SJSA1 (cell line): ENCODE measurements at places on chromosomes 3 and 15.

DNA sequence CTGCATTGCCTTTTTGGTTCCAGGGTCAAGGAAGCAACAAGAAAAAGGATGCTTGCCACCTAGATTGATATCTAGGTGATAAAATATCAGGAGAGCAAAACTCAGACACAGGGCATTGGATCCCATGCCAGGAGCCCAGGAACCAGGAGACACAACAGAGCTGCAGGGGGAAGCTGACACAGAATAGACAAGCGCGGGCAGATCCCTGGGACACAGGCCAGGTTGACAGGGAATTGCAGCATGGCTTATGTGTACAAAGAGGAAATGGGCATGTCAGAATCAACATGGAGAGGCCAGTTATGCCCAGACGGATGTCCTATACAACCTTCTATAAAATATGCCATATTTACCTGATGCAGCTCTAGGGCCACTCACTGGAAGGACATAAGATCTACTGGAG, 84.2 kb downstream of the SEMA6D start:
- DNase-seq, result no peak

DNA sequence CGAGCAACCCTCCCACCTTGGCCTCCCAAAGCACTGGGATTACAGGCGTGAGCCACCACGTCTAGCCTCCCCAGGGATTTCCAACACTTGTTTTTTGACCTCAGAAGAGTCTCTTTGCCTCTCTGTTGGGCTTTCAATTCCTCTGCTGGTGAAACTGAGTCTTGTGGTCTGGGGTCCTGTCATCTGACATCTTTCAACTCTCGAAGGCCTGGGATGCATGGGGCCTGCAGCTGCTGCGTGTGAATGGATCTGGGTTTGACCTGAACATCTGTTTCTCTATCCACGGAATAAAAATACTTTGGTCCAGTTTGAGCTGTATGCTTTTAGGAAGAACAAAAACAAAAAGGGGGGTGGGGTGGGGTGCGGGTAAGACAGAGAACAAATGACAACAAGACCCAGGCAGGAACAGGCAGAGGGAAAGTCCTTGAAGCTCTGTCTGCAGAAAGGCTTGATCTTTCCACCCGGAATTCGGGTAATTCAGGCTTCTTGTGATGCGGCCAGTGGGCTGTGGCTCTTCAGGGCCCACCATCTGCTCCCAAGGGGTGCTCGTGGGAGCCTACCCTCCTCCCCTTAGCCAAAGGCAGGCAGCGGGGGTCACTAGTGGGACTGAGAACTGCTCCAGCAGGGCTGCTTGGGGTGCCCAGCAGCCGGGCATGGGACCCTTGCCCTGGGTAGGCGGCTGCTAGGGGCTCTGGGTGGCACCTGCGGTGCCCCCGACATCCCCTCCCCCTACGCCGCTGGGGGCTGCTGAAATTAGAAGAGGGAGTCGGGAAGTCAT, 71.5 kb downstream of the SLC12A8 start:
- DNase-seq, result no peak

- no peak for DNase-seq
Observed at GRCh38 chr15:69303337-69304181, 4.8 kb downstream of the PAQR5 start.

GRCh38 chr3:126439968-126440708, 35.6 kb downstream of the ZXDC start:
- no peak for DNase-seq

DNA sequence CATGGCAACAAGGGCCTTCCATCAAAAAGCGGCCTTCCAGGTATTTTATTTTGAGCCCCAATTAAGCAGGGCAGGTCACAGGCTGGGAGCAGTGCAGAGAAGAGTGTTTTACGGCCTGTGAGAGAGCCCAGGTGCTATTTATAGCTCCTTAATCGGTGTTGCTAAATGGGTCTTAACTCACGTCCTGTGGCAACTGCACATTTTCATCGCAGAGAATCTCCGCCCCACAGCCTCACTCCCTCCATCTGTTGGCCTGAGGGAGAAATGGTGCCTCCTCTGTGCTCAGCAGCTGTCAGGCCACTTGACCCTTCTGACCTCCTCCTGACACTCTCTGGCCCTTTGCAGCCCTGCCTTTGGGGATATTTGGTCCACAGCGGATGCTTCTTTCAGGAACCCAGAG, 58.6 kb downstream of the SPSB4 start:
- DNase-seq, result no peak

DNA sequence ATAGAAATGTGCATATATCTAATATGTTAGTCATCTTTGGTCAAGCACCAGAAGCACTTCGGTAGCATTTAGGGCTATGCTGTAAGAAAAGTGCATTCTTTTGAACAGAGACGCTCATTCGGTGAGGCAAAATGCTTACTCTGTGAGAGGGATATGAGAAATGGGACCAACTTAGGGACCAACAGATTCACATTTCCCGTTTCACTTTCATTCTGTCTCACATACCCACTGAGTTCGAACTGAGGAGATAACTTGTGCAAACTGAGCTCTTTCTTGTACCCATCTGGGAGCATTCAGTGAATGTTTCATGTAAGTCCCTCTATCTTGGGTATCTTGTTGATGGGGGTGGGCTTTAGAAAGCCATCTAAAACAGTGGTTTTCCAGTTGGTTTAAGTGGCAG, 135.3 kb downstream of the FEZF2 start:
- no peak for DNase-seq

GRCh38 chr3:16840101-16840424, 44.7 kb upstream of the PLCL2 start:
- no peak for DNase-seq

DNA sequence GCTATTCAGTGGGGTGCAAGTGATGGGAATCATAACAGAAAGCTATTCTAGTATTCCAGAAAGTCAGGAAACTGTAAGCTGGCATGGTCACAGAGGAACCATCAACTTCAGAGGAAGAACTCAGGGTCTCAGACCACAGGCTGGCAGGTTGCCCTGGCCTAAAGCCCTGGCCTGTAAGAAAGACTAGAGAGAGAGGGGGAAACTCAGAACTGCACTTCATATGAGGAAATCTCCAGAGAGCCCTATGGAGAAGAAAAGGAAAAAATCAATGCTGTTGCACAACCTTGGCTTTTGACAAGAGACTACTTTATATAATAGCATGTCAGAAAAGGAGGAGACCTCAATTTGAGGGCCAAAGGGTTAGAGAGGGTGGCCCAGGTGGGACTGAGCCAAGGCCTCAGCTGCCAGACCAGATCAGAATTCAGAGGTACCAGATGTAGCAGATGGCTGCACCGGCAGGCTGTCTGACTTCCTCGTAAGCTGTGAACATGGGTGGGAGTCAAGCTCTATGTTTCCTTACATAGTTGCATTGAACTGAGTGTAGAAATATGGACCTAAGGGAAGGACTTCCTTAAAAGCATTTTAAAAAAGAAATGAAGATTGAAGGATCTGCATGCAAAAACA, 333.8 kb downstream of the PDCD6IP start:
- DNase-seq, result no peak

- no peak for DNase-seq
Observed at GRCh38 chr3:87161013-87161412, 66.1 kb upstream of the CHMP2B start.

- DNase-seq, result no peak
Observed at GRCh38 chr3:150286390-150287147, 121.5 kb upstream of the TSC22D2 start.

- DNase-seq, result no peak
Observed at GRCh38 chr3:56773986-56774385, 27.8 kb downstream of the ARHGEF3 start.

DNA sequence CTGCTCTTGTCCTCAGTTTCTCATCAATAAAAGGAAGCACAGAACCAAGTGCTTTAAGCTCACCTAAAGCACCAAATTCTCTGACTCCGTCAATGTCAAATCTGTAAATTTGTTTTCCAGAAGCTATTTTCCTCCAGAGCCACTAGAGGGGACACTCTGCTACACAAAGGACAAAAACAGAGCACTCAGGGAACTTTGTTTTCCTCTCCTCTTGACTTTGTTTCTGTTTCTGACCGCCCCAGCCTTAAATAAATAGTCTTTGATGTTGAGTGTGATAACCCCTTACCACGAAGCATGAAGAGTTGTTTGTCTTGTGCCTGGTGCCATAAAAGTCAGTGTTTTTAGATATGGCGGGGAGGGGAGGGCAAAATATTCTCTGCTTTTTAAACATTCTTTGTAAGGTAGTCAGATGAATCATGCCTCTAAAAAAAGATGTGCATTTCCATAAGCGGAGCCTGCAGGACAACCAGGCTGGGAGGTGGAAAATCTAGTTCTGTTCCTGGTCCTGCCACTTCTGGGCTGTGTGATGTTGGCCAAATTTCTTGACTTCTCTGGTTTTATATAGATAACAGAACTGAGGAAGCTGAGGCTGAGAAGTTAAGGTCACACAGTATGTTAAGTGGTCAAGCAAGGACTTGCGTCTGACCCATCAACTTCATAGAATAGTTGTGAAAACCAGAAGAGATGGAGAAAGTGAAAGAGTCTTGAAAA, 7.3 kb upstream of the ZBTB38 start:
- DNase-seq, result peak; percentile 93

DNA sequence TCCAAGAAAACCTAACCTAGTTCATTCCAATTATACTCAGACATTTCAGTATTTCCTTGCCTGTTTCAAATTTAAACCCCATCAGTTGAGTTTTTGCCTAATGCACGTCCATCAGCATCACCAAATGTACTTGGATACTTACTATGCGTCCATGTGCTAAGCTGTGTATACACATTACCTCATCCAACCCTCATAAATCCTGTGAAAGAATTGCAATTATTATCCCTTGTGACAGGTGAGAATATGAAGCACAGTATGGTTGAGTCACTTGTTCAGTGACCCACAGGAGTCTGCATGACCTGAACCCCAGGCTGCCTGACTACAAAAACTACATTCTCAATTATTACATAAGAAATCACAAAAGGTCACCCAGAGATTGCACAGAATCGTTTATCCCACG, 2.5 kb downstream of the OR5K2 start:
- DNase-seq, result no peak

DNA sequence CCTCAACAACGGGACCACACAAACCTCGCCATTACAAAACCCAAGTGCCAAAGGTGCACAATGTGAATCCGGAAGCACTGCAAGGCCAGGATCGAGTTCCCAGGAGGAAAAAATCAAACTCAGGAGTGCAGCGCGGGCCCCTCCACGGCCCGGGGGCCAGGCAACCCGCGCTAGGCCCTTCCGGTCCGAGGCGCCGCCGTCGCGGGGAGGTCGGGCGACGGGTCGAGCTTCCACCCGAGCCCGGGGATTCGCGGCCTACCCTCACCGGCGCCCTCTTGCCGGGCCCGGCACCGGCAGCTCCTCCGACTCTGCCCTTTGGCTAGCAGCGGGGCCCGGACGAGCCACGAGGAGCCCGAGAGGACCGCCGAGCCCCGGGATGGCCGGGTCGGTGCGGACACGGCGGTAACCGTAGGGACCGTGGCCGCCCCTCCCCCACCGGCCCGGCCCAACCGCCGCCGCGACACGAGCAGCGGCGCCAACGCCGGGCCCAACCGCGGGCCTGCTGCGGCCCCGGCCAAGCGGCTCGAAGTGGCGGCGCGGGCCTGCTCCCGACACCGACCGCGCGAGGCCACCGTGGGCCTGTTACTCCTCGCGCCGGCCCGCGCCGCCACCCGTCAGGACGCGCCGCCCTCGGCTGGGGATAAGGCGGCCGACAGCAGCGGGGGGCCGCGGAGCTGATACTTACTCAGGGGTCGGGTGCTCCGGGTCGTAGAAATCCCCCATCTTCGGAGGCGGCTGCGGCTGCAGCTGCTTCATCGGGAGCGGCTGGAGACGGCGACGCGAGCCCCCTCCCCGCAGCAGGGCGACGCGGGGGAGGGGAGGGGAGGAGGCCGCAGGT, 525 bp downstream of the SETD2 start:
- DNase-seq, result peak; percentile 70

DNA sequence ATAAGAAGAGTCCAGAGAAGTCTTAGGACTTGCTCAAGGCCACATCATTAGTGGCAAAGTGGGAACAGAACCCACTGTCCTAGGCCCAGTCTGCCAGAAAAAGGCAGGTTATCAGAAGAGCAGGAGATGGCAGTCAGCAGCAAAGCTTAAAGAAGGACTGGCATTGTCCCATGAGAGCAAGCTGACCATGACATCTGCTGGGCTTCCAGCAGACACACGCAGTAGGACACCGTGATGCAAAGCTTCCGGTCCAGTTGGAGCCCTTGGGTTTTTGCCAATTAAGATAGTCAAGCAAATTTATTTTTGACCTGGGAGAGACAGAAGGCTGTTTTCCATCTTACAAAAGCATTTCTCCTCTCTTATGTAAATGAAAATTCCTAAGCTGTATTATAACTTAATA, 42.1 kb downstream of the ZBTB38 start:
- peak; percentile 33 for DNase-seq

DNA sequence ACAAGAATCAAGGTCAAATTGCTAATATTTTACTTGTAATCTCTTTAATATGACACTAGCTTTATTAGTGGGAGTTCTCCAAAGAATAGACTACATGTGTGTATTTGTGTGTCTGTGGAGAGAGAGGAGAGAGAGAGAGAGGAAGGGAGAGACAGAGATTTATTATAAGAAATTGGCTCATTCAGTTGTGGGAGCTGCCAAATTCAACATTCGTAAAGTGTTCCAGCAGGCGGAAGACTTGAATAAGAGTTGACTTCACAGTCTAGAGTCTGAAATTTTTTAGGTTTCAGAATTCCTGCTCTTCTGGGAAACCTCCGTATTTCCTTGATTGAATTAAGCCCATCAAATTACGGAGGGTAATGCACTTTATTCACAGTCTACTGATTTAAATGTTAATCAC, 4.7 kb upstream of the CLDN1 start:
- no peak for DNase-seq

DNA sequence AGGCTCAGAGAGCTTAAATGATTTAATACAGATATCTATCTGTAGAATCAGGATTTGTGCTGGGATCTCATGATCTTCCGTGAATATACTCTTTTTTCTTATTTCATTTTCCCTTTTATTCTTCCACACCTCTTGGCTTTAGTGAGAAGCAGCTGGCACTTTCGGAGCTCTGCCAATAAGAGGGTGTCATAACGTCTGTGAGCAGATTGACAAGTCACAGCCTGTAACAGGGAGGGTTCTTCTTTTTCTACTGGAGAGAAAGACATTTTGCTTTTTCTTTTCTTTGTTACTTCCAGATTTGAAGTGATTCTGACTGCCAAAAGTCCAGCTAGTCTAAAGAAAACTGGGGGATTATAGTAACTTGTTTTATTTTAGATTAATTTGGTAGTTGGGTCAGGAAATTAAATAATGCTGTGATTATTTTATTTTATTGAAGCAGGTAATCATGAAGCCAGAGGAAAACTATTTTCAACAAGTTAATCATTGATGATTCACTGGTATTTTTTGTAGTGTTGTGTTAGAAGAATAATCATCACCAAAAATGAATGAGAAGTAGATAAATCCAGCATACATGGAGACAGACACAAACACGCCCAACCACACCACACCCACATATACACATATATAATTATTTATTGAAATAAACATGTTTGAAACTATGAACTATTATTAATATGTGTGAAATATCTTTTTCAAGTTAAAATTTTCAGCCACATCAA, 69.8 kb downstream of the TNFAIP8L3 start:
- no peak for DNase-seq

GRCh38 chr3:124261306-124261705, 269.4 kb upstream of the ROPN1 start:
- DNase-seq, result no peak

DNA sequence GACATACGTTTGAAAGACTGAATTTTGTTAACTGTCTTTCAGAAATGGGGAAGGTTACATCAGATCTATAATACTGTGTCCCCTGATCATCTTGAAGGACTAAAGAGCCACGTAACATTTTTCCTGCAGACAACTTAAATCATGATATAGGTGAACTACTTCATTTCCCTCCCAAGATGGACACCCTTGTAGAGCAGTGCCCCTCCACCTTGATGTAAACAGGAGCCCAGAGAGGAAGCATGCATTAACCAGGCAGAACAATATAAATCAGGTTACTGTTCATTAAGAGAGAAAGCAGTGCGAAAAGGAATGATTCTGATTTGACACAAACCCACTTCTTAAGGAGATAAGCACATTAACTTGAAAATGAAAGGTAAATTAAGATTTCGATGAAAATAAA, 36.1 kb downstream of the USP3 start:
- no peak for DNase-seq
